ENCODE measurements at places on chromosomes 13 and 19.

DNA sequence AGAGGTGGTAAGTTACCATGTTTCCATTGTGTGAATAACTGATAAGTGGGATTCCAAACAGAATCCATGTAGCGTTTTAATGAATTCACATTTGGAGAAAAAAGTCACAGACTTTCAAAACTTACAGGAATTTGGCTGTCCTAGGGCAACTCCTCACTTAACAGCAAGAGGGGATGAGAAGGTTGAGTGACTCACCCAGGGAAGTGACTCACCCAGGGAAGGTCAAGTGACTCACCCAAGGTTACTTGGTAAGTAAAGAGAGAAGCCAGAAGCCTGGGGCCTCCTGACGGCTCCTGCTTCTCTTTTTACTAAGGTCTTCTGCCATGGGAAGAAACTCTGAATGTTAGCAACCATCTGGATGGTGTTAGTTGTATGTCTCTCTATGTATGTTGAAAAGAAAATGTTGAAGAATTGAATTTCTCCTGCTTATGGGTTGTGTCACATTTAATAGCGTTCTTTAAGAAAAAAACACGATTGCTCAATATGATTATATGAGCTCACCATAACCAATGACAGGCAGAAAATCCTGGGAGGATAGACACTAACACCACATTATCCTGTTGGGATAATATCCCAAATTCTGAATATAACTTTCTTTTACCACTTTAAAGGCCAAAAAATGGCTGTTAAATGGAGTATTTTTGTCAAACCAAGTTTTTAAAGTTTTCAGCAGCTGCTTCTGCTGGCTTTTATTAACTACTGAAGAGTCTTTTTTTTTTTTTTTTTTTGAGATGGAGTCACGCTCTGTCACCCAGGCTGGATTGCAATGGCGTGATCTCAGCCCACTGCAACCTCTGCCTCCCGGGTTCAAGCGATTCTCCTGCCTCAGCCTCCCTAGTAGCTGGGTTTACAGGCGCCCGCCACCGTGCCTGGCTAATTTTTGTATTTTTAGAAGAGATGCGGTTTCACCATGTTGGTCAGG lies 195.6 kb downstream of the GGACT start:
- DNase-seq: peak; percentile 11

GRCh38 chr19:35890113-35890650 lies 10.2 kb downstream of the NFKBID start:
- DNase-seq: no peak

DNA sequence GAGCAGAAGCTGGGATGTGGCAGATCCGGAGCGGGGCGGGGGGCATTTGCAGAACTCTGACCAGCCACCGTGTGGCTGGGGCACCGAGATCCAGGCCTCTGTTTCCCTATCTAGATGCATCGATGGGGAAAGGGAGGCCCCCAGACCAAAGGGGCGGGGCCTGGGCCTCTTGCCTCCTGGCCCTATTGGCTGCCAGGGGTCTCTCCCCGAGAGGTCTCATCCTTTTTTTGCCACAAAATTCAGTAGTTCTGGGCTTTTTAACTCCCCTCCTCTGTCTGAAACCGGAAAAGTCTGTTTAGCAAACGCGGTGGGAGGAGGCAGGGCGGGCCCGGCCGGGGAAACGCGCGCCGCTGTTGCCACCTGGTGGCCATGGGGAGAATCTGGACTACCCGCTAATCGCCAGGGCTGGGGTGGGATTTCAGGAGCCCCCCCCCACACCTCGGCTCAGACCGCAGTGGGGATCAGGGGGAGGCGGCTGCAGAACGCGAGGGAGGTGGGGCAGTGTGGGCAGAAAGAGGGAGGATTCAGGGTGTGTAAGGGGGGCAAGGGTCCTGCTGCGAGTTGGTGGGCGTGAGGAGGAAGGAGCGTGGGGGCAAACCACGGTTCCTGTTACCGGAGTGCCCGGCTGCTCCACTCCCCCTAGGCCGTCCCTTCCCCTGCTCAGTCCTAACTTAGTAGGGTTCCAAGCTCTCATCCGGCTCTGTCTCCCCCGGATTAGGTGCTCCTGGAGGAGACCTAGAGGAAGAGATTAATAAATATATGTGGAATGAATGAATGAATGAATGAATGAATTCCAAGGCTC lies 28.3 kb downstream of the IL12RB1 start:
- DNase-seq: peak; percentile 68

- DNase-seq: peak; percentile 9
Observed at GRCh38 chr13:46721054-46721453, 75.9 kb downstream of the ESD start.

GRCh38 chr13:48476215-48476614 lies 56.7 kb downstream of the RCBTB2 start:
- DNase-seq: no peak
